ENCODE measurements at places on chromosomes 6 and 20.

DNA sequence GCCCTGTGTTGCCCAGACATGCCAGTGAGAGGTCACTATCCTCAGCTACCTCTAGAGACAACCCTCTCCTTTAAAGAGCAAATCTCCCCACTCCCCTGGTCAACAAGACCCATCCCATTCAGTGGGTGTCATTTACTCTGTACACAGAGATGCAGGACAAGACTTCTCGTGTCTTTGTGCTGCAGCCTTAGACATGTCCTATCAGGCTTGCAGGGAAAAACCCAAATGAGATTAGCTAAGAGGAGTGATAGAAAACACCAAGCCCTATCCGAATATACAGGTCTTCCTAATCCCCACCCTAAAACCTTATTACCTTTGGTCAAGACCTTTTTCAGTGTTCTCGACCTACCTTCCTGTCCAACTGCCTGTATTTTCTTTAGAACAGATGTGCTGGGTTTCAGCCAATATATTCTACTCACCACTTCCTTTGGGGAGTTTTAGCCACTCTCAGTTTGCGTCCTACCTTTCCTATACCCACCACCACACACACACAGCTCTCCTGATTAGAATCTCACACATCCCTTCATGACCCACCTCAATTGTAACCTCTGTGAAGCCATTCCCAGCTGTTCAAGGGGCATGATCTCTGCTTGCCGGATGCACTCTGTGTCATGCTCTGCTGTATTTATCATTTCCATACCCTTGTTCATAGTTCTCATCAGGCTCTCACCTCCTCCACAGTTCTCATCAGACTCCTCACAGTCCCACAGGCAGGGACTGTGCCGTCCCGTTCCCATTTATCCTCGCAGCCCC lies 39.7 kb downstream of the TRAM2 start:
- DNase-seq: no peak

DNA sequence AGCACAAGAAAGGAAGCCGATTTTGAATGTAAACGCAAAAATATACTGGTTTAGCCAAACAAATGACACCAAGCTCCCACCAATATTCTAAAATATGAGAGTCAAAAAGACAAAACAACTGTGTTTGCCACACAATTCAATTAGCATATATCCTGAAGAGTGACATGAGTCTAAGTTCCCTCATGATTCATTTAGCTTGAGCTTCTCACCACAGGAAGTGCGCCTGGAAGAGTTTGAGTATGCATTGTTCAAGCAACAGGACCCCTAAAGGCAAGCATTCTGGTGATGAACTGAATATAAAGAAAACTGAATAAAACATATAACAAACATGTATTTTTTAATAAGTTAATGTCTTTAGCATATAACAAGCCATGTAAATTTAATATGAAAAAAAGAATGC lies 115.2 kb upstream of the RUNX2 start:
- DNase-seq: peak; percentile 34

DNA sequence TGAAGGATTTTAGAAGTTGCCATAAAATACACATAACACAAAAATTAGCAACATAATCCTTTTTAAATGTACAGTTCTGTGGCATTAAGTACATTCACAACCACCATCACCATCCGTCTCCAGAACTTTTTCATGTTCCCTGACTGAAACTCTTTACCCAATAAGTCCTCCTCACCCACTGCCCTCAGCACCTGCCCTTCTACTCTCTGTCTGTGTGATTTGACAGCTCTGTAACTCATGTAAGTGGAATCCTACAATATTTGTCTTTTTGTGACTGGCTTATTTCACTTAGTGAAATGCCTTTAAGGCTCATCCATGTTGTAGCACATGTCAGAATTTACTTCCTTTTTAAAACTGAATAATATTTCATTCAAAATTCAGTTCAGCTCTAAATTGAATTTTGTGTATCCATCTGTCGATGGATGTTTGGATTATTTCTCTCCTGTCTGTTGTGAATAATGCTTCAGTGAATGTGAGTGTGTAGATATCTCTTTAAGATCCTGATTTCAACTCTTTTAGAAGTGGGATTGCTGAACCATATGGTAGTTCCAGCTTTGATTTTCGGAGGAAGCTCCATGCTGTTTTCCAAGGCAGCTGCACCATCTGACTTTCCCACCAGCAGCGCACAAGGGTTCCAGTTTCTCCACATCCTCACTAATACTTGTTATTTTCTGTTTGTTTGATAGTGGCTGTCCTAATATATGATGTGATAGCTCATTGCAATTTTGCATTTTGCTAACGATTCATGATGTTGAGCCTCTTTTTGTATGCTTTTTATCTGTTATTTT lies 4.2 kb downstream of the ENTPD6 start:
- DNase-seq: no peak

DNA sequence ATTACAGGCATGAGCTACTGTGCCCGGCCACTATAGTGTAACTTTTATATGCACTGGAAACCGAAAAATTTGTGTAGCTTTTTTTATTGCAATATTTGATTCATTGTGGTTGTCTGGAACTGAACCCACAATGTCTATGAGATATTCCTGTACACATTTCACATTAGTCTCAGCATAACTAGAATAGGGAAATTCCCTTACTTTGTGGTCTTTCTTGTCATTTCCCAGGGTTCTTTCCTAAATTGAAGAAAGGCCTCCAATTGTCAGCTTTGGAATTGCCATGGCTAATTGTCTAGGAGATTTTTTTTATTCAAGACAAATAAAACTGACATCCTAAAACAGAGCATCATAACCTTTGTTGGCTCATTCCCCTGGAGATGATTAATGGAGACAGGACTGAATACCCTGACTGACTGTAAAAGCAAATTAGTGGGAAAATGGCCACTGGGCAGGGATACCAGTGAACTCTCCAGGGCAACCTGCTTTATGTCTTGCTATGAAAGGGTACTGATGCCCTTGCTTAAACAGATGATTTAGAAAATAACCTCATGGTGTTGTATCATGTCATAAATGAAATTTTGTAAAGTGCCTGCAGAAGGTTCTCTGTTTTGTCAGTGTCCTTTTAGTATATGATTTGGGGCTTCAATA lies 576.9 kb downstream of the RFPL4B start:
- DNase-seq: no peak

- no peak for DNase-seq
Observed at GRCh38 chr6:43869079-43869710, 99.2 kb downstream of the VEGFA start.

DNA sequence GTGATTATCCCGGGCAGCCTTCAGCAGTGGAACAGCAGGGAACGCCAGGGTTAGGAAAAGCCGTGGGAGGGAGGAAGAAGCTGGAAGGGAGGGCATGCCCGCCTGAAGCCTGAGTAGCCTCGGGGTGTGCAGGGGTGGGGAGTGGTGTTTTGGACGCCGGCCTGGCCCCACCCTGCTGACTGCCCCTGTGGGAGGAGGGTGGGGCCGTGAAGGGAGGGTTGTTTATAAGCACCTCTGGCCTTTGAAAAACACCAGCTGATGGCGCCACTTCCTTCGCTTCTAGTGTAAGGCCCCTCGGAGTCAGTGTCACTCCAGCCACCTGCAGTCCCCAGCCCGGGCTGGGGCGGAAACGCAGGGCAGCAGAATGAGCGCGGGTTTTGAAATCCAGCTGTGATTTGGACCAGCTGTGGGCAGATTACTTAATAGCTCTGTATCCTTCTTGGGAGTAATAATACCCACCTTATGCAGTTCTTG lies 52.8 kb upstream of the BMP6 start:
- peak; percentile 58 for DNase-seq

DNA sequence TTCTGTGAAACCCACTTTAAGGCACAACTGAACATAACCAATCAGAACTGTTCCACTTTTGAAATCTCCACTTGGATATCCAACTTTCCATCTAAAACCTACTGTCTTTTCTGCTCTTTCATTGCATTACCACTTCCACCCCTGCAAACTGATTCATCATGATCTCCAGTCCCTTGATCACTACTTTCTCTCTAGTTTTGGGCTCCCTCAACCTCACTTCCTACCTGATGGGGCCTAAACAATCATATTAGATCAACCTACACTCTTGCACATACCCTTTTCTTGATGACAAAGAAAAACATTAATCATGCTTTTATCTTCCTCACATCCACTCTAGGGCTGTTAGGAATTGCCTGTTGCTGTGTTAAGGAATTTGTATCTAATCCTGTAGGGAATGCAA lies 137.6 kb downstream of the PDSS2 start:
- DNase-seq: no peak
